HCT116 (cell line): ENCODE measurements at places on chromosomes 7 and 10. TPM values are rescaled to one million over a fixed set of nuclear protein-coding genes. Genes with fewer than 3 reads are reported as not detected.

FBXO24 gene
- 2.1 TPM for total RNA-seq

PHYHIPL gene
- not detected for total RNA-seq

GRCh38 chr10:59873896-59874295, 32.5 kb downstream of the CCDC6 start:
- DNase-seq, result no peak

GRCh38 chr7:139989366-139990141, 73.2 kb downstream of the PARP12 start:
- DNase-seq, result no peak

DNA sequence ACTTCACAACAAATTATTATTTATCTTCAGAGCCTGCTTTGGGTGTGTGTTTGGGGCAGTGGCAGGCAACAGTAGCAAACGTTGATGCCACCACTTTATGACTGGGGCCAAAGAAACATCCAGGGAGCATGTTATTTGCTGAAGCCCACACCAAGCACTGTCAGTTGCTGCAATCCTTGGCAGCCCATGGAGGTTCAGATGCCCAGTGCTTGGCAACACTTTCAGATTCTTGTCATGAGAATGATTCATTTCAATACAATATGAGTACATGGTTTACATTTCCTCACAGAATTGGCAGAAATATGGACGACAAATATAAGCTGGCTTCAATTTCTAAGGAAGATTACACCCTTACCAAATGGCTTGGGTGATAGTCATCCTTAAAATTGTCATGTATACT, 46.5 kb upstream of the GLI3 start:
- DNase-seq, result no peak

- peak; percentile 80 for DNase-seq
Observed at GRCh38 chr10:127148066-127148932, 48.1 kb downstream of the INSYN2A start.
